ENCODE measurements at places on chromosomes 13 and 19.

DNA sequence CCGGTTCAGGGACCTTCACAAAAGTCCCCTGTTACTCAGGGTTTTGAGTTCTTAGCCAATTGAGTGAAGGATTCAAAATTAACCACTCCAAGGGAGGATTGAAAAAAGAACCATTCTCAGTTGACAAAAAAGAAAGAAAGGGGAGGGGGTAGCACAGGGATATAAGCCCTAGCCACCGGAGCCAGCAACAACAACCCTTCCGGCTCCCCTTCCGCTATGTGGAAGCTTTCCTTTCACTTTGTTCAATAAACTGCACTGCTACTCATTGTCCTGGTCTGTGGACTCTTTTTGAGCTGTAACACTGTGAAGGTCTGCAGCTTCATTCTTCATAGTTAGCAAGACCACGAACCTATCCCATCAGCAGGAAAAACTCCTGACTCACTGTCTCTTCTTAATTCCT lies 1488.1 kb upstream of the PRR20A start:
- no peak for DNase-seq

GRCh38 chr19:40703029-40703755 lies 12.7 kb upstream of the NUMBL start:
- DNase-seq, result no peak

GRCh38 chr19:58000677-58001076 lies 1.9 kb downstream of the ZNF606 start:
- no peak for DNase-seq

DNA sequence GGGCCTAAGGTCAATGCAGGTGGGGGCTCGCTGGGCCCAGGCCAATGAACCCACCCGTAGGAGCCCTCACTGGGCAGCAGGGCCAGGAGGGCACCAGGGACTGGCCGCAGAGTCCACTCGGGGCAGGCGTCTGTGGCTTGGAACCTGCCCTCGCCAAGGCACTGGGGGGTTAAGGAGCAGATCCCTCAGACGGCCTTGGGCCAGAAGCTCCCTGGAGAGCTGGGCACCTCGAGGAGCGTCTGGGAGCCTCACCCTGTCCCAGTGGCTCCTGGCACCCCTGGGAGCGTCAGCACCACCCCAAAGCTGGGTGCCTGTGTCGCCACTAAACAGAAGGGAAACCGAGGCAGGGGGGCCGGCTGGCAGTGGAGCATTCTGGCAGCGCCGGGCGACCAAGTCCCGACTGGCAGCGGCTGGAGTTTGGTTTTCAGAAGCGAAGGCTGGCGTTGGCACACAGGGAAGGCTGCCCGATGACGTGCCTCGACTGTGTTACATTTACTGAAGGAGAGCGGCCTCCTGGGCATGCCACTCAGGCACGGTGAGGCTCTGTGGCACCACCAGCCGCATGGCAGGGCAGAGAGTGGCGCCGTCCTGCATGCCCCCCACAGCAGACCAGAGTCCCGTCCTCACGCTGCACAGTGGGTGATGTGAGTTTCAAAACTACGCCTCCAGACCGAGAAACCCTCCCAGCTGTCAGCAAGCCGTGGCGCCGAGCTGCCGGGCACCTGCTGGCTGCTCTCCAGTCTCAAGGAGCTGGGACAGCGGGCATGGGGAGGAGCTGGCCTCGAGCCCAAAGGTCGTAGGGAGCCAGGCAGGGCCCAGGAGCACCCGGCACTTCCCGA lies 9.2 kb upstream of the MEX3D start:
- no peak for DNase-seq

DNA sequence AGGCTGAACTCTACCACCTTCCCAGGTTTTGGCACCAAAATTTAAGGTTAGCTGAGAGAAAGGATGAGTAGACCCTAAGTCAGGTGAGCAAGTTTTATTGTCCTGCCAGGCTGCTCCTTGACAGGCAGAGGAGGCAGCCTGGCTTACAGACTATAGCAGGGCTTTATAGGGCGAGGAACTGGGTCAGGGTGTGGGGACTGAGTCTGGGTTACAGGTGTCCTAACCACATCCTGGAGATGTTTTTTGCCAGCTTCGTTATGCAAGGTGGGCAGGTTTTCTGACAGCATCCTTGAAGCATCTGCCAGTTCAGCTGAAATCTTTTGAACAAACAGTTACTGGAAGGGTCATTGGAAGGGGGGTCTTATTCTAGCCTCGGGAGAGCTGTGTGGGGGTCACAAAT lies 905.7 kb upstream of the SLITRK5 start:
- DNase-seq, result no peak

DNA sequence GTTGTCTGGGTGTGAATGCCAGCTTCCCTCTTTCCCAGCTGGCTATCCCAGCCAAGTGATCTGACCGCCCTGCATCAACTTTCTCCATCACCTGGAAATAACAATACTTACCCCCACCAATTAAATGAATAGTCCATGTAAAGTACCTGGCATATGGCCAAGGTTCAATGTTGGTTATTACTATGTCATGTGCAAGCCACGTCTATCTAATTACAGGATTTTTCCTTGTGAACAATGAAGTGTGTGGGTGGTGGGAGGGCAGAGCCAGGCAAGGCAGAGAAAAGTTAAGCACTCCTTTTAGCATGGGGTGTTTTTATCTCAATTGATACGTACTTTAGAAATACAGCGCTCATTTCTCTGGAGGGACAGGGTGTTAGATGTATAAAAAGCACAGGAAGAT lies 121.1 kb downstream of the NHLRC3 start:
- DNase-seq, result no peak

DNA sequence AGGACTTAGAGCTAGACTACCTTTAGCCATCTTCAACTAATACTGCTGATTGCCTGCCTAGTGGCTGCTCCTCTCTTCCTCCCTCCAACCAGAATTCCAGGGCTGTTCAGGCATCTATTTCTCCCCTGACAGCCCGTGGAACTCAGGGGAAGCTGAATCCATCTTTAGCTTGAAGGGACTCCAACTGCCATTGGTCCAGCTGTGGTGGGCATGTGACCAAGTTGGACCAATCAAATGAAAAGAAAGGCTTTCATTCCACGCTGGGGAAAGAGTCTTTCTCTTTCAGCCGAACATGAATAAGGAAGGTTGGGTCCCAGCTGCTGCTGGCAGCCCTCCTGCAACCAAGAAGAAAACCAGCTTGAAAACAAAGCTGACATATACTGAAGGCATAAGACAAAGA lies 168.5 kb upstream of the OBI1 start:
- DNase-seq, result no peak

DNA sequence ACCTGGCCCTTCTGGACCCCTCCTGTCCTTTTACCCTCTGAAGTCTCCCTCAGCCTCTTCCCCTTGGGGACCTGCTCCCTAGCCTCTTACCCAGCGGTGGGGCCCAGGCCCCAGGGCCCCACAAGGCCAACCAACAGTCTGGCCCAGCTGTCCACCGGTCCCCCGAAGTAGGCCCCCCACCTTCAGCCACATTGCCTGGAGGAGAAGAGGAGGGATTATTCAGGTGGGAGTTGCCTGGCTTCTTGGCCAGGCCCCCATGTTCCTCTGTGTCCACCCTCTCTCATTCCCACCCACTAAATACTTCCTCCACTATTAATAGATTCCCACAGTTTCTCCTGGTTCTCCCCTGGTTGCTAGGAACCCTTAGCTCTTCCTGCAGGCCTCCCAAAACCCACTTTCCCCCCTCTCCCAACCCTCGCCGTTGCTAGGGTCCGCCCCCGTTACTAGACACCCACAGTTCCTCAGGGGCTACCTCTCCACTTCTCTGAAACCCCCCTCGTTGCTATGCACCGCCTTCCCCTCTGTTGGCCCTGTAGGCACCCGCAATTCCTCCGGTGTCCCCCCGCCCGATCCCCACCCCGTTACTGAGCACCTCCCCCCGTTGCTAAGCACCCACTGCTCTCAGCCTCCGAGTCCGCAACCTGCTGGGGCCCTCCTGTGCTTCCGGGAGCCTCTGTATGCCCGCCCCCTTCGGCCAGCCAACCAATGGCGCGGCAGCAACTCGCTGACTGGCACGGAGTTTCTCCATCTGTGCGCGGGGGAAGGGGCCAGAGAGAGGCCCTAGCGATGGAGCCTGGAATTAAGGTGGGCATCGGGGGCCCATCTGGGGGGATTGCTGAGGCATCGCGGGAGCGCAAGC lies 2.0 kb downstream of the COQ8B start:
- DNase-seq, result peak; percentile 96

DNA sequence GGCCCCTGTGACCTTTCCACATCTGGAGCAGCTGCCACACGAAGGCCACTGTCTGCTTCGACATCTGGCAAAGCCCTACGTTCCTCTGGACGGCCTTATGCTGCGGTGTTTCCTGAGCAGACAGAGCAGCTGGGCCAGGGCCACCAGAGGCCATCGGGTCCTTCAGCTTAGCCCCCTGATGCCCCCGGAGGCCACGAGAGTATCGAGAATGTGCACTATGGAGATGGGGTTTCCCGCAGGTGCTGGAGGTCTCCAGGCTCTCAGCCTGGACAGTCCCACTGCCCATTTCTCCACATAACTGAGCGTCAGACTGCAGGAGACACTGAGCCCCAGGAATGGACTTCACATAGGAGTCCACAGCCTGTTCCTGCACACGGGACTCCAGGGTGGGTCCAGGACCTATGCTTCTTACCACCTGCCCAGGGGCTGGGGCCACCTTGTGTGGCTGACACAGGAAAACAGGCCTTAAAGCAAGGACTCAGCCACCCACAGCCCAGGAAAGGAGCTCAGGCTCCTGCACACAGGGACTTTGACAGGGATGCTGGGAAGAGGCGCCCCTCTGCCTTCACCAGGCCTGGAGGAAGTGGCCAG lies 80.7 kb downstream of the SLC7A1 start:
- no peak for DNase-seq

DNA sequence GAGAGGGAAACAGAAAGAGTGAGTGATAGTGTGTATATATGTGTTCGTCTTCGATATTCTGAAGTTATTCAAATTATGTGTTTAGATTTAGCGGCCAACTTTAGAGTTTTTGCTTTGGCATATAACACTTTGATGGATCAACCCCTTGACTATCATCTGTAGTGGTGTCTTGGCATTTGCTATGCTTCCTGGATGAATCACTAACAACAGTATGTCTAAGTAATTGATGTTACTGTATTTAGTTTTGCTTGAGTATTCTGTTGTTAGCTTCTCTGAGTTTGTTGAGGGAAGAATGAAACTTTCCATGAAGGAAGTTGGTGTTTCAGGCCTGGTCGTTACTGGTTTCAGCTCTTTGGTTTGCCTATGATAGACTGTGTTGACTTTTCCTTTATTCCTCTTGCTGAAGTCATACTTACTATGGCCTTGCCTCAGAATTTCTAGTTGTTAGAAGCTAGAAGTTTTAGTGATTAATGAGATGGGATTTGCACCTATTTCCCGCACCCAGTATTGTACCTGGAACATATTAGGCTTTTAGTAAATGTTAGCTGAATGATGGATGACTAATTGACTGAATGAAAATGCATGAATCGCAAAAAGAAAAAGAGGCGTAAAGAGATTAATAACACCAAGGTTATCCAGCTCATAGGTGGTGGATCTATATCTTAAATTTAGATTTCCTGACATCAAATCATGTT lies 20.7 kb downstream of the NDFIP2 start:
- no peak for DNase-seq

- DNase-seq, result no peak
Measured at GRCh38 chr13:50209631-50210030, 194.4 kb downstream of the KCNRG start.

DNA sequence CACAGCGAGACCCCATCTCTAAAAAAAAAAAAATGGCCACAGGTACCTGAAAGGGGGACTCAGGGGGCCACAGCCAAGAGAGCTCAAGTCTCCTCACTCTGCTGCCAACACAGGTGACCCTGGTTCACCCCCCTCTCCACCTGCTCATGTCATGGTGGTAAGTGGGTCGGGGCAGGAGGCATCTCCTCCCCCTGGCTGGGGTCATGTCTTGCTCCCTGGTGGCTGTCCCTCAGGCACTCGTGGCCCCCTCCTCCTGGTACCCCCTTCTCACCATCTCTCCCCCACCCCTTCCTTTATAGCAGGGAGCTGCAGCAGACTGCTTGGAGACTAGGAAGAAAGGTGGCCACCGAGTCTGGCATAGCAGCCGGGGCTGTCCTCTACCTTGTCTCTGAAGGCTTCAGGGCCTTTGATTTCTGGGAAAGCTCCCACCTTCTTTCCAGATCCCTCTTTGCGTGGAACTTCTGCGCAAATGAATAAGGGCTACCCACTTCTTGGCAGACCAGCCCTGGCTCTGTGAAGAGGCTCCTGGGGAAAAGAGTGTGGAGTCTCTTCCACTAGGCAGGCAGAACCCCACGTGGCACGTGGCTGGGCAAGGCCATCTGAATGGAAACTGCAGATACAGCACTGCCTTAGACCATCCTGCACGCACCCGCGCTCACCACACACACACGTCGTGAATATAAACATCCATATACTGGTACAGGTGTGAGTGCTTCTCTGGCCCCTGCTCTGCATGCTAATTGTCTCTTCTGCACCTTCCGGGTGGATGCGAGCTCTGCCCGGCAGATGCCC lies 20.1 kb upstream of the MIER2 start:
- DNase-seq, result no peak

Measured in midbrain (tissue), 1 donor.